ENCODE measurements at places on chromosomes 3 and 15.

- peak; percentile 3 for DNase-seq
Measured at GRCh38 chr3:21140785-21141184, 610.2 kb downstream of the ZNF385D start.

GRCh38 chr3:134675726-134676256 lies 25.0 kb upstream of the KY start:
- no peak for DNase-seq

DNA sequence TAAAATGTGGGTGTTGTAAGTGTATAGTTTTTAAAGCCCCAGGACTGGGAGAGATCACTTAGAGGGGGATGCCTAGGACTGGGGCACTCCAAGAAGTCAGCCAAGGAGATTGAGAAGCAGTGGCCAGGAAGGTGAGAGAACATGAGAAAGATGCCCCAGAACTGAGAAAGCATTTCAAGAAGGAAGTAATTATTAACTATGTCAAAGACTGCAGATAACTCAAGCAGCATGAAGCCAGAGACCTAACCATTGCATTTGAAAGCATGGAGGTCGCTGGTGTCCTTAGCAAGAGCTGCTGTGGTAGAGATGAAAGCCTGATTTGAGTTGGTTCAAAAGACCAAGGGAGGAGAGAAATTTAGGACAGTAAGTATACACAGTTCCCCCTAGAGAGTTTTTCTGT lies 30.6 kb upstream of the SLC2A2 start:
- DNase-seq: no peak

DNA sequence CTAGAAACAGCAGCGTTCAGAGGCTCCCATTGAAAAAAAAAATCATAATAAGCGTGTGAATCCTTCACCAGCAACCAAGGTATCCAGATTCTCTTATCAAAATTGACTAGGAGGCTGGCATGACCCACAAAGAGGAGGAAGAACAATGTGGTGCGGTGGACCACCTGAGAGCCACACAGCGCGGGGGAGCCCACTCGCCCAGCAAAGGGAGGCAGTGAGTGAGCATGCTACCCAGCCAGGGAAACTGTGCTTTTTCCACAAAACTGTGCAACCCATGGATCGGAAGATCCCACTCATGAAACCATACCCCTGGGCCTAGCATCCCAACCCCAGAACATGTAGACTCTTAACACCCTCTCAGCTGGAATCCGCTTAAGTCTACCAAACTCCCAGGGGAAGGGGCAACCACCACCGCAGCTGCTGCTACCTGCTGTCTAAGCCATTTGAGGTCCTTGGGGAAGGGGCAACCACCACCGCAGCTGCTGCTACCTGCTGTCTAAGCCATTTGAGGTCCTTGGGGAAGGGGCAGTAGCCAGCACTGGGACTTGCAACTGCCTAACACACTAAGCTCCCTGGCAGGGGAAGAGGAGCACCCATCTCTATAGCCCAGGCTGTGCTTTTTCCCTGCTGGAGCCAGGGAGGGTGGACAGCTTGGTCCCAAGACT lies 102.8 kb upstream of the CLDN18 start:
- no peak for DNase-seq

DNA sequence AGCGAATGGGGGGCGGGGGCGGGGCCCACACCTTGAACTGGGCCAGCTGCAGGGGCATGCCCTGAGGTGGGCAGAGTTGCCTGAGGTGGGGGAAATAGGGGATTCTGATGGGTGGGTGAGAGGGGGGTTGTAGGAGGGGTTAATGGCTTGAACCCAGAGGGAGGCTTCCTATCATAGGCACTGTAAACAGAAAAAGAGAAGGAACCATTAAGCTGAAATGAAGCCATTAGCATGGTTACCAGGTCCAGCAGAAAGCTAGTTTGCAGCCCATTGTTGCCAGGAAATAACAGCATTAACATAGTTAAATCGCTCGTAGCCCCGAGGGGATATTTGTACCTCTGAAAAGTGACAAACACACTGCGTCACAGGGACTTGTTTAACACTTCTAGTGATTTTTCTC lies 29.0 kb downstream of the ETV5 start:
- DNase-seq: no peak

GRCh38 chr15:79897701-79898113 lies 893 bp upstream of the MTHFS start:
- no peak for DNase-seq

- no peak for DNase-seq
Measured at GRCh38 chr15:65311760-65312159, 7.3 kb downstream of the RNU5B-1 start.

DNA sequence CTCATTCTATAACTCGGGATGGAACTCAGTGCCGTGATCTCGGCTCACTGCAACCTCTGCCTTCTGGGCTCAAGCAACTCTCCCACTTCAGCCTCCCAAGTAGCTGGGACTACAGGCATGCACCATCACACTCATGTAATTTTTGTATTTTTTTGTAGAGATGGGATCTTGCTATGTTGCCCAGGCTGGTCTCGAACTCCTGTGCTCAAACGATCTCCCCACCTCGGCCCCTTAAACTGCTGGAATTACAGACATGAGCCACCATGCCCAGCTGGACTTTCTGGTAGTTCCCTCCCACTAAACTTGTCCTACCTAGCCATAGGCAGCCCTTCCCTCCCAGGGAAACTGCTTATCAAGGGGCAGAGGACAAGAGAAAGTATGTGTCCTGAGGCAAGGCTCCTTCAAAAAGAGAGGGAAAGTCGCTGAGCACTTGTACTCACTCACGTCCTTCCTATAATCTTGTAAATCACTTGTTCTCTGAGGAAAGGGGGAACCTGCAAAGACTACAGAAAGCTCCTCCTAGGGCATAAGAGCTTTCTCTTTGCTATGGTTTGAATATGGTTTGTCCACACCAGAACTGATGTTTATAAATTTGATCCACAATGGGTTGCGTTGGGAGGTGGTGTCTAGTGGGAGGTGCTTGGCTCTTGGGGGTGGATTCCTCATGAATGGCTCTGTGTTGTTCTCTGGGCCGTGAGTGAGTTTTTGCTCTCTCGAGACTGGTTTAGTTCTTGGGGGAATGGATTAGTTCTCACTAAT lies 13.6 kb upstream of the TBL1XR1 start:
- no peak for DNase-seq

DNA sequence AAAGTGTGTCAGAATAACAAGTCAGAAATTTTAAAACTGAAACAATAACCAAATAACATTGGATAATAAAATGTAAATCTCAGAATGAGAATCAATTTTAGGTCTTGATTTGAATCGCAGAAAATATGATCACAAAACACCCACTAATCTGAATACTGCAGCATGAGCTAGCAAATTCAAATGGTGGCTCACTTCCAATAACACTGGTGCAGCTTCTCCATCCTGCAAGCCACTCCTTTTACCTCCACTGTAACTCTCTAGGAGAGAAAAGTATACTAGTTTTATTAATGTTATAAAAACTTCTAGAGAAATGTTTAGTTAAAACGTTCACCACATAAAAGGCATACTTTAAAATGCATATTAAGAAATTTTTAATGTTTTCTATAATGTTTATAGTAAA lies 30.4 kb downstream of the UBE3A start:
- no peak for DNase-seq

- DNase-seq: no peak
Measured at GRCh38 chr15:95733931-95734330, 596.6 kb upstream of the NR2F2 start.

DNA sequence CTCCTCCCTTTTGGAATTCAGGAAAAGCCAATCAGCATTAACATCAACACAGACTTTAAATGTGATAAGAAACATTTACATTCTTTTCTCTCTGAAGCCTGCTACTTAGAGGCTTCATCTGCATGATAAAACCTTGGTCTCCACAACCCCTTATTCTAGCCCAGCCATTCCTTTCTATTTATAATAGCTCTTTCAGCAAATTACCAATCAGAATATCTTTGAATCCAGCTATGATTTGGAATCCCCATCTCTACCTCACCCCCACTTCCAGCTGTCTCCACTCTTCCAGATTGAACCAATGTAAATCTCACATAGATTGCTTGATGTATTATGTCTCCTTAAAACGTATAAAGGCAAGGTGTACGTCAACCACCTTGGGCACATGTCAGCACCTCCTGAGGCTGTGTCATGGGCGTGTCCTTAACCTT lies 139.7 kb downstream of the TUSC7 start:
- DNase-seq: no peak

DNA sequence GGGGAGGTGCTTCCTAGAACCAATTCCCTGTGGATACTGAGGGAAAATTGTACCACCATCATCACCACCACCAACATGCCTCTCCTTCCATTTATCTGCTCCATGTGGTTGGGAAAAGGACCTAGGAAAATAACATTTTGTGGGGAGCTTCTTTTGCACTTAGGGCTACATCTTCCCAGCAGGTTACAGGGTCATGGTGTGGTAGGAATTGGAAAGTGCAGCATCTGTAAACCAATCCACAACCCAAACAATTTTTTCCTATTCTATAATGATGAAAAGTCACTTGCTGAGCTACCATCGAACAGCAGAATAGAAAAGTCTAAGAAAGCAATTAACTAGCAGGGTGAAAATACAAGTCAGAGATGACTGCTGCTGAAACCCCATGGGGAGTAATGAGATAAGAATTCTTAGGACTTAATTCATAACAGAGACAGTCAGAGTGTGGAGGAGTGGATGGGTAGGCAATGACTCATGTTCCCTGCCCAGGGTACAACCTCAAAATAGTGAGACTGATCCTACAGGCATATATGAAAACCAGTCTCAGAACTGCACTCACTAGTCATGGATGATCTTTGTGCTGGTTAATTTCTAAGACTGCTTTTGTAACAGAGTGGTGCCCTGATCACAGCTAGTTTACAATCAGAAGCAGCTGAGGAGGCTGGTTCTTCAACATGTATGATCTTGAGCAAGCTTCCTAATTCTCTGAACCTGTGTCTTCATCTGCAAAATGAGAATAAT lies 38.1 kb upstream of the LEKR1 start:
- DNase-seq: no peak

DNA sequence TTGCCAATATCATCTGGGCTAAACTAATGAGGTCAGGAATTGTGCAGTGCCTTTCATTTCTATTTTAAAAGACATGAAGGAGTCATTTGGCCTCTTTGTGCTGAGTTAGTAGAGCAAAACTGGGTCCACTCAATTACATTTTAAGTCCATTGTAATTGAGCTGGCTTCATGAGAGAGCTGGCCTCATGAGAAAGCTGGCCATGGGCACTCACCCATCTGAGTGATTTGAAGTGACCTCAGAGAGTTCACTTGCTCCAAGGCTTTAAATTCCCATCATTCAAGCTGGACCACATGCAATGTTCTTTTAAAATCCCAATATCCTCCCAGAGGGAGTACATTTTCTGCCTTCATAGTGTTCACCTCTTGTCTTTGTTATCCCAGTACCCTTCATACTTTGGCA lies 335.9 kb upstream of the WNT5A start:
- no peak for DNase-seq

GRCh38 chr3:138049157-138049919 lies 39.4 kb downstream of the CLDN18 start:
- DNase-seq: no peak

GRCh38 chr3:30793740-30794139 lies 100.7 kb downstream of the GADL1 start:
- DNase-seq: no peak

- no peak for DNase-seq
Measured at GRCh38 chr3:75232216-75232615, 431.9 kb upstream of the FRG2C start.

DNA sequence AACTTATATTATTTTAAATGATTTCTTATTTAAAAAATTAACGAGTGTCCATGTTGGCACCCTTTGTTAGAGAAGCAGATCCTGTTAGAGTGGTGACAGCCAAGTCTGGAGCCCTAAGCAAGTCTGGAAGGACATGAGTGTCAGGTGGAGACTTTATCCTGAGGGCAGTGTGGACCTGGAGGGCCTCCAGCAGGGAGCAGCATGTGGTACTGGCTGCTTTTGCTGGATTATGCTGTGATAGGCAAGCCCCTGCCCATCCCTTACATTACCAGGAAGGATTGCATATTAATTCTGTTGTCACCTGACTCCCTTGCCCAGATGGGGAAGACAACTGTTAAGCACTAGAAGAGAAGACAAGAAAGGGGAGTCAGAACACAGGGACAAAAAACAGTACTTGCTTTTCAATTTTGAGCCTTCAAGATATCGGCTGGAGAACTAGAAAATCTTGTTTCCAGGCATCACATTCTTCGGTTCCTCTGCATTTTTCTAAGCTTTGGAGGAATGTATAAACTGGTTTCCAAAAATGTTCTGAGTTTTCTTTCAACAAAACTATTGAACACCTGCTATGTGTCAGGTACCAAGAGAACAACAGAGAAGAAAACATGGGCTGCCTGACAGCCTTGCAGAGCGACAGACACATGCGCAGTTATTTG lies 22.7 kb downstream of the ZNF860 start:
- DNase-seq: no peak

DNA sequence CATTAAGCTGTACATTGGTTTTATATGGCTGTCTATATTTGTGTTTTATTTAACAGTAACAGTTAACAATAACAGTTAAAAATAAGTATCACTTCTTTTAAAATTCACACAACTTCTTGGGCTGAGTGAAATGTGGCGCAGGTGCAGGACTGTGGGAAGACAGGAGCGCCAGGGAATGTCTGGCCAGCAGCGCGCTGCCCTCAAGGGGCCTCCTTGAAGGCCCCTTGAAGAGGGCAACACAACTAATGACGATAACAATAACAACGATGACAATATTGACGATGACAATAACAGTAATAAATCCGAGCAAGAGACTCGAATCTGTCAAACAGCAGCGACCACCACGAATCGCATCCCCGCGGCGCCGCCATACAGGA lies 411 bp upstream of the PPP2R3A start:
- DNase-seq: no peak

- no peak for DNase-seq
Measured at GRCh38 chr3:176526225-176526624, 671.1 kb downstream of the TBL1XR1 start.

- no peak for DNase-seq
Measured at GRCh38 chr15:42511007-42511391, 15.6 kb downstream of the SNAP23 start.

- no peak for DNase-seq
Measured at GRCh38 chr3:48118322-48118721, 69.9 kb downstream of the CDC25A start.

- DNase-seq: no peak
Measured at GRCh38 chr3:169871129-169871886, 1.6 kb upstream of the LRRC31 start.

DNA sequence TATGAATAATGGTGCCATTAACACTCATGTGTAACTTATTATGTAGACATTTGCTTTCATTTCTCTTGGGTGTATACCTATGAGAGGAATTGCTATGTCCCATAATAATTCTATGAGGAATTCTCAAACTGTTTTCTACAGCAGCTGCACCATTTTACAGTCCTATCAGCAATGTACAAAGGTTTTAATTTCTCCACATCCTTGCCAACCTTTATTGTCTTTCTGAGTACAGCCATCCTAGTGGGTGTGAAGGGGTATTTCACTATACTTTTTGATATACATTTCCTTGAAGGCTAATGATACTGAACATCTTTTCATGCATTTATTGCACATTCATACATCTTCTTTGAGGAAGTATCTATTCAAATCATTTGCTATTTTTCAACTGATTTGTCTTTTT lies 34.5 kb downstream of the TJP1 start:
- DNase-seq: no peak
